ENCODE measurements at places on chromosomes 11 and 22.

- DNase-seq: no peak
Observed at GRCh38 chr11:126304457-126305075, 706 bp downstream of the DCPS start.

- no peak for DNase-seq
Observed at GRCh38 chr11:78740199-78741071, 165.8 kb upstream of the NARS2 start.

GRCh38 chr11:14114269-14114668, 151.7 kb downstream of the SPON1 start:
- no peak for DNase-seq

GRCh38 chr22:45442116-45442515, 28.6 kb downstream of the RIBC2 start:
- no peak for DNase-seq

GRCh38 chr11:28860893-28861292, 752.7 kb downstream of the METTL15 start:
- DNase-seq: no peak

- DNase-seq: no peak
Observed at GRCh38 chr11:108786281-108786990, 121.6 kb downstream of the DDX10 start.

GRCh38 chr22:40758390-40758789, 60.8 kb downstream of the SLC25A17 start:
- no peak for DNase-seq

DNA sequence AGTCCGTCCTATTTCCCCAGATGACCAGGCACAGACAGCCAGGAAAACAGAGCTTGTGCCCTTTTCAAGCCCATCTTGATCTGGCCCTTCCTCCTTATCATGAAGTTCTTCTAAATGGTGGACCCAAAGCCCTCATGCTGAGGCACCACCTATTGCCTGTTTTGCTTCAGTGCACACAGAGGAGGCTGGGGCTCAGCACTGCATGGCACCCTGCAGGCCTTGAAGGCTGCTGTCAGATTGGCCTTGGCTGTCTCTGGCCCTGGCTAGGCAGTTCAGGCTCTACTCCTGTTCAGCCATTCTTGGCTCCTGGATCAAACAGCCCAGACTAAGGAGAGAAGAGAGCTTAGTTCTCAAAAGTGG, 49.2 kb downstream of the OTOG start:
- DNase-seq: no peak

DNA sequence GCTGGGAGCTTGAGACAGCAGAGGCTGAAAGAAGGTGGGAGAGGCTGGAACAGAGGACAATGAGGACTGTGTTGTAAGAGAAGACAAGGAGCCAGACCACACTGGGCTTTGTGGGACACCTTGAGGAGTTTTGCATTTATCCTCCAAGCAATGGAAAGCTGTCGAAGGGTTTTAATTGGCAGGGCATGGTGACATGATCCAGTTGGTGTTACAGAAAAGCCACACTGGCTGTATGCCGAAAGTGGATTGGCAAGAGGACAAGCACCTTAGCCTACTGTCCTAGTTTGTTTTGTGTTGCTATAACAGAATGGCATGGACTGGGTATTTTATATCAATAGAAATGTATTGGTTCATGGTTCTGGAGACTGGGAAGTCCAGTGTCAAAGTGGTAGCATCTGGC, 14.0 kb upstream of the APLNR start:
- no peak for DNase-seq

Data from stimulated activated naive CD4-positive, alpha-beta T cell (primary cell).